ENCODE measurements at places on chromosomes 6 and 20.

GRCh38 chr20:43191946-43192863 lies 2.5 kb upstream of the PTPRT start:
- DNase-seq: no peak

DNA sequence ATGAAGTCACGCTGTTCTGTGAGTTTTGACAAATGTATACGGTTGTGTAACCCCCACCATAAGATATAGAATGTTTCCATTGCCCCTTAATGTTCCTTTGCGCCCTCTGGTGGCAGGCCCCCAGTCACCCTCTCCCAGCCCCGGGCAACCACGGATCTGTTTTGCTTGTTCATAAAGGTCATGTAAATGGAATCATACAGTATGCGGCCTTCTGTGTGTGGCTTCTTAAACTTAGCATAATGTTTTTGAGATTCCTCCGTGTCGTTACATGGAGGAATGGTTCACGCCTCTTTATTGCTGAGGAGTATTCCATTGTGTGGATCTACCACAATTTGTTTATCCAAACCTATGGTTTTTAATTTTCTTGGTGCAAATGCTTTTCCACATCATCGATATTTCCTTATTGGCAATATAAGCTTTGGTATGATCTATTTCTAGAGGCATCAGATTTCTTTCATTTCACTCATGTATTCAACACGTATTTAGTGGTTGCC lies 28.4 kb downstream of the LYRM2 start:
- no peak for DNase-seq

GRCh38 chr6:142686507-142686887 lies 258.5 kb downstream of the HIVEP2 start:
- DNase-seq: no peak

DNA sequence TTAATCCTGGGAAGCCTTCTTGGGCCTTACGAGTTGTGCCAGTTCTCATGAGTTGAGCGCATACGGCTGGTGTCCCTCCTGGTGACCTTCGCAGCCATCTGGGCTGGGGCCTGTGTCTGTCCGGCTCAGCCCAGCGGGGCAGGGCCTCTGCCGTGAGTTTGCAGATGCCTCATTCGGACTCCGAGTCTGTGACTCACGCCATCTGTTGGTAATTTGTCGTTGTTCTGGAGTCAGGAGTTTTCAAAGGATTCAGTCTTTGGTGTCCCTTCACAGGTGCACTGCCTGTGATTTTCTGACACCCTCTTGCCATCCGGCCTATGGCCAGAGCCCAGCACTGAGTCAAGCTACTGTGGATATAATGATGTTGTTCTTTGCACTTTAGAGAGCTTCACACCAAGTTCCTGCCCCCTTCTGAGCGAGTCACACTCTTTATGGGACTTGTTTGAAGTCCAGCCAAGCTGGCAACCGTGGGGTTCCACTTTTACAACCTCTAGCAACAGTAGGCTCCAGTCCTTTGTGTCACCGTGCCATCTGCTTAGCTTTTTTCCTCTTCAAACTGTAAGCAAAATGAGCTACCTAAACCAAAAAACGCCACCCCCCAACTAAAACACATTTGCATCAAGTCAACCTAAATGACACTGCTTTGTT lies 175.6 kb downstream of the AIG1 start:
- no peak for DNase-seq

- no peak for DNase-seq
Measured at GRCh38 chr6:151310279-151310678, 70.5 kb downstream of the AKAP12 start.

DNA sequence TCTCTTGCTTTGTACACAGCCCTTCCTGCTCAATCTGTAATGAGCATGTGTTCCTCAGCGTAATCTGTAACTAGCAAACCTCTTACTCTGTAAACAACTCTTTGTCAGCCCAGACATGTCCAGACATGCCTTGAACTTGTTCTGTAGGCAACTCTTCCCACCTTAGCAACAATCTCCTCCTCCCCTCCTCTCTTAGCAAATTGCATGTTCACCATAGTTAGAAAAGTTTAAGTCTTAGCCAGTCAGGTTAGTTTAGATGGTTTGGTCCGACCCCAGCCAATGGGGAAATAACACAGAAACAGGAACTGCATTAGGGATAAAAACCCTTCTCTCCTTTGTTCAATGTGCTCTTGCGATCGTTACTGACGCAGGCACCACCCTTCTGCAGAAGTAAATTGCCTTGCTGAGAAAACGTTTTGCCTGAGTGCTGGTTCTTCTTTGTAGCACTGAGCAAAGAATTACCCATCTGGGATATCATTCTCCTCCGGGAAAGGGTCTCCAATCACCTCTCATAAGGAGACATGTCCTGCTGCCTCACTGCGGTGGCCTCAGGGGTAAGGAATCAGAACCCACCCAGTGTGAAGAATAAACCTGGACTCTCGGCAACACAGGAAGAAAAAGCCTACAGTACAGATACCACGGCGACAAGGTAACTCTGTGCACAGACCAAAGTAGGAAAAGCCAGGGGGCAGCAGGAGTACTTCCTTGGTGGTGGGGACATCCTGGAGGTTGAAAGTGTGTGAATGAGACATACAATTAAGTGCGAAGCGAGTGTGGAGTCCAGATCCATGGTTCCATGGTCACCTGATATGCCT lies 26.2 kb downstream of the PLN start:
- no peak for DNase-seq

DNA sequence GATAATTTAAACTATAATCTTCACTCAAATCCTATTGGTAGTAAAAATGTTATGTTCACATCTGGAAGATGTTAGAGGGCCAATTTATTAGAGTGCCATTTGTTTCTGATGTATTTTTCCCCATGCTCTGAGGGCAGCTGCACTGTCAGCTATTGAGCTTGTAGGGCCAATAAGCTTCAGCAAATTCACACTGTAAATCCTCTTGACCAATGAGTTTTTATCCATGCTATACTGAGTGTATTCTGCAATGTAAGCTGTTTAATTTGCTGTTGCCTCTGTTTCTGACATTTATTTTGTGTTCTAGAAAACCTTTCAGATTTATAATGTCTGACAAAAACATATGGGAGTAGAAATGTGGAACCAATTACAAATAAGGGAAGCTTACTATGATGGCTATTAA lies 62.6 kb downstream of the OGFRL1 start:
- no peak for DNase-seq

GRCh38 chr6:22680950-22681349 lies 111.6 kb downstream of the HDGFL1 start:
- no peak for DNase-seq

- peak; percentile 87 for DNase-seq
Measured at GRCh38 chr6:15132854-15133670, 112.8 kb upstream of the JARID2 start.

- no peak for DNase-seq
Measured at GRCh38 chr6:18471232-18471964, 84.2 kb downstream of the RNF144B start.

GRCh38 chr6:41505122-41506049 lies 40.8 kb upstream of the FOXP4 start:
- peak; percentile 2 for DNase-seq

- DNase-seq: no peak
Measured at GRCh38 chr20:44355498-44356352, at the start of gene HNF4A. Gene HNF4A (plus strand): TSS chr20:44355699. CDS start chr20:44355805, 106 bp downstream.

GRCh38 chr20:37352608-37352980 lies 6.7 kb downstream of the SRC start:
- DNase-seq: no peak

DNA sequence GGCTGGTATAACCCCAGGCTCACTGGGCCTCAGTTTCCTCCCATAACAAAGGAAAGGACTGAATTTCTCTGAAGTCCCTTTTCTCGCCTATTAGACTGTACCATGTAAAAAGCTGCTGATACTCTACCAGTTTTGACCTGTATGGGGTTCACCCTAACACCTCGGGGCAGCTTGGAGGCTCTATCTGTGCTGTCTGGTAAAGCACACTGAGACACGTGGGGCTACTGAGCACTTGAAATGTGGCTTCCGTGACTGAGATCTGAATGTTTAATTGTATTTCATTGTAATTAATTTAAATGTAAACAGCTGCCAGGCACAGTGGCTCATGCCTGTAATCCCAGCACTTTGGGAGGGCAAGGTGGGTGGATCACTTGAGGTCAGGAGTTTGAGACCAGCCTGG lies 24.0 kb downstream of the BMP7 start:
- DNase-seq: no peak

DNA sequence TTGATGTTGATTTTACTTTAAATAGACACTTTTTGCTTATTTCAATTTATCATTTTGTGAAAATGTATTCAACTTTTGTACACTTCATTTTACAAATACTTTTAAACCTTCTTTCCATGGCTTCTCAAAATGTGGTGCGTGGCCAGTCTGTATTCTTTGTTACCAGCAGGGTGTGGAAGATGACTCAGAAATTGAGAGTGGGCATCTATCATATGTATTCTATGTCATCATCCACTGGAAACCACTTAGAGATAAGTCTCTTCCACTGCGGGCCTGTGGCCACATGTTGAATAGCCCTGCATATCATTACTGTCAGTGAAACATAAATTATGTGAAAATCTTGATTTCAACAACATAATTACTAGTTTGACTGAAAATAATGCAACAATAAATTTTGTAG lies 52.6 kb upstream of the MC3R start:
- no peak for DNase-seq

DNA sequence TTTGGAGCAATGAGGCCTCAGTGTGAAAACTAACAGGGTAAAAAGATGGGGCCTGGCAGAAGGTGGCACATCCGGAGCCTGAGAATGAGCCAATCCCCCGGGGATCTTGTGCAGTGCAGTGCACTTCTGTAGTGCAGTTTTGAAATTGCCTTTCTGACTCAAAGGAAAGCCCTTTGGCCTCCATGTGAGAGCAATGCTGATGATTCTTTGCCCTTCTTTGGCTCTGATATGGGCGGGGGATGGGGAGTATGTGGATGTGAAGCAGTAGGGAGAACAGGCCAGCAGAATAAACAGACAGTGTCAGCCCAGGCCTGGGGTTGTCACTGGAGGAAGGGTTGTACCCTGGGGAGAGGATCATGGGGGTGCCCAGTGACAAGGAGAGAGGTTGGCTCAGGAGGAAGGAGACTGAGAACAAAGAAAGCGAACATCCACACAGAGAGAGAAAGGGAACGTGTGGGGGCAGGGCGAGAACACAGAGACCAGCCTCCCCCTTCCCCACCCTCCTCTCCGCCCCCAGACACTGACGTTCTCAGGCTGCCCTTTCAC lies 351.2 kb downstream of the CDC5L start:
- DNase-seq: peak; percentile 64

DNA sequence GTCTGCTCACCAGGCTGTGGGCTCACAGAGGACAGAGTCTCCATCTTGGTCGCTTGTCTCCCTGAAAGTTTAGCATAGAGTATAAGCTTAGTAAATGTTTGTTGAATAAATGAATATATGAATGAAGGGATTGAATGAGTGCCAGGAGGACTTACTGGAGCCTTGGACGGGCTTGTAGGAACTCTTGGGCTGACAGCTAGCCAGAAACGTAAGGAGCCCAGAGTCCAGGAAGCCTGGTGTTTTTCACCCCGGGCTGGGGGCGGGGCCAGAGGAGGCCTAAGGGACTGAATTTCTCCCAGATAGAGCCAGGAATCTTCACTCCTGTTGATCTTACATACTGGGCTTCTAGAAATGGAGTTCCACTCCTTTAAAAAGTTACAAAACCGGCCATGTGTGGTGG lies 68.5 kb upstream of the SRSF6 start:
- no peak for DNase-seq

GRCh38 chr20:12093057-12093796 lies 175.5 kb downstream of the BTBD3 start:
- no peak for DNase-seq

GRCh38 chr6:95431637-95432228 lies 145.6 kb upstream of the MANEA start:
- DNase-seq: peak; percentile 9

DNA sequence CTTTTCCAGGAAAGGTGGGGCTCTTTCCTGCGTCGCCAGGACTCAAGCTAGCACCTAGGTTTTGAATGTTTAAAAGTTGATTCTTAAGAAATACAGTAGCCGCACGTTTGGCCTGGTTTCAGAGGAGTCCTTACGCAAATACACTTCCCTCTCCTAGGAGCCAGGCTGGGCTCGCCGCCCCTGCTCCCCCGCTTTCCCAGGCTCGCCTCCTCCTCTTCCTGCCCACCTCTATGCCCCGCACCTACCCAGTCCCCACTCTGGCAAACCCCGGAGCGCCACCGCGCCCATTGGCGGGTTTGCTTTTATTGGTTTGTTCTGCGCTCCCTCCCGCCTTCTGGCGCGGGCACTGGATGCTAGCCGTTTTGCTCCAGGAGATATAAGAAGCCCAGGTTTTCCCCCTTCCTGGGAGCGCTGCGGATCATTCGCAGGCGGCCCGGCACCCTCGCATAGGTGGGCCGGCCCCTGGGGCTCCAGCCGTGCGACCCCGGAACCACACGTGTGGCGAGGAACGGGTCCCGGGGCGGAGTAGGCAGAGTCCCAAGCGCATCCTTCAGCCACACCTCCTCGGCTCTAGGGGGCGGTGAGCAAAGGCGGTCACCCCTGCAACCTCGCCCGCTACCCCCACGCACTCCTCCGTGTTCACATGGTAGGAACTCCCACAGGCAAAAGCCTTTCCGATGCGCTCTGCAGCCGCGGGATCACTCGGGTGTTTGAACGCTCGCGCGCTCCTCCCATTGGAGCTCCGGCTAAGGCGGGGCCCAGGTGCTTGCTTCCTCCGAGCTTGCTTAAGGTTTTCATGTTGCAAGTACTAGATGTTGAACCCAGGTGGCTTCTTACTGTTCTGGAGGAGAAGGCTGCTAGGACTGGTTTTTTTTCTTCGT lies 119.0 kb downstream of the RTN4IP1 start:
- DNase-seq: no peak

- no peak for DNase-seq
Measured at GRCh38 chr20:50728486-50728980, 2.8 kb upstream of the PARD6B start.

DNA sequence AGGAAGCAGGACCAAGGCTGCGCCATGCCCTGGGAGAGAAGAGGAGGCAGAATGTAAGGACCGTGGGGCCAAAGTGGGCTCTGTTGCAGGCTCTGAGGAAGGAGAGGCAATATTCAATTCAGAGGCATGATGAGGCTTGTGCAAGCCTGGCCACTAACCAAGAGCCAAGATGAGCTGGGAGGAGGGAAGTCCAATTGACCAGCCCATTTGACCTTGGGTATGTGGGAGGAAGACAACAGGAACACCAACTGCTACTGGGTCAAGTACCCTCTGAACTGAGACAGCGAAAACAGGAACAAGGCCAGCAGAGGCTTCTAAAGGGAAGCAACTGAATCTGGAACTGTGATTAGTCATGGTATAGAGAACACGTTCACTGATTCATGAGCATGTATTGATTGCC lies 779.6 kb downstream of the MAFB start:
- no peak for DNase-seq

- no peak for DNase-seq
Measured at GRCh38 chr6:142187209-142187608, 40.1 kb downstream of the VTA1 start.

DNA sequence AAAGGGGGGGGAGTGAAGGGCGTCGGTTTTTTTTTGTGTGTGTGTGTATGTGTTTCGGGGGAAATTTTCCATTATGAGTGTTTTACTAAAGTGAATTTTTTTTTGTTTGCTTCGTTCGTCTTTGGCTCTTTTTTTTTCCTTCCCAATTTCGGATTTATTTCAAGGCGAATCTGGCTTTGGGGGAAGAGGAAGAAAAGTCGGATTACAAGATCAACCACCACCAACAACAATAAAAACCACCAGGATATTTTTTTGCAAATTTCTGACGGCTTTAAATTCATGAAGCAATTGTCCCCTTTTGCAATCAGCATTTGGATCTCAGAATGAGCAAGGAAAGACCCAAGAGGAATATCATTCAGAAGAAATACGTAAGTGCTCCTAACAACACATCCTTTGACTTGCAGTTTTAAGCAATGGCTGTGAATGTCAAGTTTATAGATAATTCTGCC lies 372 bp downstream of the JARID2 start:
- no peak for DNase-seq

Measured in HS-5 (cell line).